H9 (cell line): ENCODE measurements at places on chromosomes 11 and 22. TPM values are rescaled to one million over a fixed set of nuclear protein-coding genes. Genes with fewer than 3 reads are reported as not detected.

GSTT2B gene
- 4.5 and 4.7 TPM in 2 replicates for total RNA-seq

DNA sequence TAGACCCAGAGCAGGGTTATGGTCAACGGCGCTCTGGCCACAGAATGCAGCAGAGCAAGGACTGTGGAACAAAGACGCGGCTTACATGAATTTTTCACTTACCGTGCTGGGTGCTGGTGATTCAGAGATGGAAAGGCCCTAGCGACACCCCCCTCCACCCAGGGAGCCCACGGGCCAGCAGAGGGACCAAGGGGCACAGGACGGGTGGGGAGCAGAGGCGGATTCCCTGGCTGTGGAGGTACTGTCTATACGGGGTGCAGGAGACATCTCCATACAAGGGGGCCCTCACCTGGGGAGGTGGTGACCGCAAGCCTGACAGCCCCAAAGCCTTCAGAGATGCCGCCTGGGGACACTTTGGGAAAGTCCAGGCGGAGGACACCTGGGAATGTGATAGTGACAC is 1.1 kb upstream of the SEPTIN5 start:
- H3K27ac ChIP-seq: no peak overlapping the region
- no peak for DNase-seq
- H3K4me3 ChIP-seq: peak overlapping the region; percentile 62
- H3K27me3 ChIP-seq: no peaks in the 10 kb centered on the region; the same call in 1 of the 2 replicates
- peaks cover 2% of the 10 kb centered on the region; the same call in 1 of the 2 replicates for H3K4me1 ChIP-seq
- no peaks in the 10 kb centered on the region for H3K36me3 ChIP-seq

DNA sequence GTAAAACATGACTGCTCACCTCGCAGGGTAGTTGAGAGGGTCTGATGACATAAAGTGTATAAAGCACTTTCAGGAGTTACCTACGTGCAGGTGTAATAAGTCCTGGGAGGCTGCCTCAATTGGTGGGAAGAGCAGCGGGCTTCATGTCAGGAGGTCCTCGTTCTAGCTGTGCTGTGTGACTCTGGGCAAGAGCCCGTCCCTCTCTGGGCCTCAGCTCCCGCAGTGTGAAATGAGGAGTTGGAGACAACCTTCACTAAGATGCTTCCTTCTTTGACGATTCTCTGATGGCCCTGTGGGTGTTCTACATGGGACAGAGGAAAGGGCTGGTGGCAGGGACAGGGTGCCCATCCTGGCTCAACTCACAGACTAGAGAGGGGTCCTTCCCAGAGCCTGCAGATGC is 57.8 kb downstream of the TP53I11 start:
- H3K36me3 ChIP-seq: no peaks in the 10 kb centered on the region
- no peaks in the 10 kb centered on the region for H3K27me3 ChIP-seq
- H3K4me3 ChIP-seq: no peak overlapping the region
- no peak for DNase-seq

SCO2 gene
- 3.3 and 3.4 TPM in 2 replicates for total RNA-seq

DNA sequence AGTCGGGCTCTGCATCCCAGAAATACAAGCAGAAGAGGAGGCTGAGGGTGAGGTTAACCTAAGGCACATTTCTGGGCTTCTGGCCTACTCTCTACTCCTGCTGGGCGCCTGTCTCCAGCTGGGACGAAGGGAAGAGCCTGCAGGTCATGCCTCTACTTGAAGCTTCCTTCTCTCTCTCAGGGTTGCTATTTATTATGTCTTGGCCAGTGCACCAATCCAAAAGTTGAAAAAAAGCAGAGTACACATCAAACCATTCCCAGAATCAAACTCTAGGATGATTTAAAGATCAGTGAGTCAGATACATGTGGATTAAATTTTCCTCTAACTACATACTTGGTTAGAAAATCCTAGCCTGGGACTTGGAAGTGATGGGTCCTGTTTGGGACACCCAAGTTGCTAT is 60.2 kb upstream of the CDON start:
- DNase-seq: no peak
- no peak overlapping the region for H3K27ac ChIP-seq
- 0 out of 2 replicates have a peak, but pooled peaks cover 5% of the 10 kb centered on the region for H3K4me1 ChIP-seq
- H3K36me3 ChIP-seq: no peaks in the 10 kb centered on the region

POGLUT3 gene
- 13.1 and 13.4 TPM in 2 replicates for total RNA-seq

GRCh38 chr11:87473174-87473573 is 435.4 kb downstream of the TMEM135 start:
- H3K27ac ChIP-seq: no peak overlapping the region
- no peaks in the 10 kb centered on the region for H3K36me3 ChIP-seq
- H3K4me1 ChIP-seq: no peaks in the 10 kb centered on the region; the same call in 1 of the 2 replicates
- no peak overlapping the region for H3K4me3 ChIP-seq
- DNase-seq: no peak
- H3K27me3 ChIP-seq: no peaks in the 10 kb centered on the region
